ENCODE measurements at places on chromosomes 13 and 19. TPM values are rescaled to one million over a fixed set of nuclear protein-coding genes. Genes with fewer than 3 reads are reported as not detected.

DNA sequence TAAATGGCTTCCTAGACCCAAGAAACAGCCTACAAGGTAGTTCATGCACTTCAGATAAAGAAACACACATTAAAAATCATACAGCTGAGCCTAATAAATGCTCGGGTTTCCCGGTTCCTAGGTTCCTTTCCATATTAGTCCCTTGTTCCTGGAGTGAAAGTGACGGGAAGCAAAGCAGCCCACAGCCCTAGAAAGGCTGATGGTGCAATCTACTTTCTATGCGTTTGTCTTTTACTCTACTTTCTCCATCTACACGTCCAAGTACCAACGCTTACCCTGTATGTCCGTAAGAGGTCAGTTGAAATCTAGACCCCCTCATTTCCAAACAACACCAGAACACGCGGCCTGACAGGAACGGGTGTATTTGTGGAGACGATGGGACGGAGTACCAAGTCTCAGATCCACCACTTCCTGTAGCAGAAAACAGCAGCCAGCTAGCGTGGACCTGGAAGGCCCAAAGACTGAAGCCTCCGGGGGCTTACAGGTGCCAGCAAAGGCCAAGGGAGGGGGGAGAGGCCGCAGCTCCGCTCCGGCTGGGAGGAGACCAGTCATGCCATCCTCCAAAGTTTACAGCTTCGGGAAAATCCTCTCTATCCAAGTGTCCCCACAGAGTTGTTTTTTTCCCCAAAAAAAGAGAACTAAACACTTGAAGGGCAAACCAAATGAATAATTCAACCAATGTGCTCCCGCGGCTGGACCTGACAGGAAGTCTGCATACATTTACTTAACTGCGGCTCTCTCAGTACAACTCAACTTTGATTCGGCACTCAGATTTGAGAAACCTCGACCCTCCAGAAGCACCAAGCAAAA is 34.1 kb downstream of the STK24 start:
- no peak for DNase-seq

GRCh38 chr19:8457827-8458226 is 13.1 kb downstream of the HNRNPM start:
- DNase-seq = no peak

DNA sequence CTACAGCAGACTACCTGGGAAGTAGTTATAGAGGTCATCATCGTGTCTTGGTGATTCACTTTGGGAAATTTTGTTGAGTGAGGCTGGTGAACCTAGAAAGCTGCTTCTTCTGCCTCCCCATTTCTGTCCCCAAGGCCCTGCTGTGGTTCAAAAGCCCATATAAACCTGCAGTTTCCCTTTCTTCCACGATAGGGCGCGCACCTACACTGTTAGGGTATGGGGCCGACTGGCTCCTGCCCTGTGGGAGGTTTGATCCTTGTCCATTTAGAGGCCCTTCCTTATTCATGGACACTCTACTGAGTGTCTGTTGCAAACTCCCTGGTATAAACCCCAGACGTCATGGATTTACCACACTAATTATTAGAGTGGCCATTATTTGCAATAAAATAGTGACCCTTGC is 191.8 kb downstream of the GGACT start:
- DNase-seq = no peak

- no peak for DNase-seq
Observed at GRCh38 chr13:25371158-25371874, 458 bp upstream of the ATP8A2 start.

- no peak for DNase-seq
Observed at GRCh38 chr19:38734426-38735256, 9.6 kb downstream of the CAPN12 start.

- peak; percentile 45 for DNase-seq
Observed at GRCh38 chr13:104967836-104968630, 1567.4 kb downstream of the EFNB2 start.

The PEG3 gene
- polyA plus RNA-seq = 21.4 TPM

DNA sequence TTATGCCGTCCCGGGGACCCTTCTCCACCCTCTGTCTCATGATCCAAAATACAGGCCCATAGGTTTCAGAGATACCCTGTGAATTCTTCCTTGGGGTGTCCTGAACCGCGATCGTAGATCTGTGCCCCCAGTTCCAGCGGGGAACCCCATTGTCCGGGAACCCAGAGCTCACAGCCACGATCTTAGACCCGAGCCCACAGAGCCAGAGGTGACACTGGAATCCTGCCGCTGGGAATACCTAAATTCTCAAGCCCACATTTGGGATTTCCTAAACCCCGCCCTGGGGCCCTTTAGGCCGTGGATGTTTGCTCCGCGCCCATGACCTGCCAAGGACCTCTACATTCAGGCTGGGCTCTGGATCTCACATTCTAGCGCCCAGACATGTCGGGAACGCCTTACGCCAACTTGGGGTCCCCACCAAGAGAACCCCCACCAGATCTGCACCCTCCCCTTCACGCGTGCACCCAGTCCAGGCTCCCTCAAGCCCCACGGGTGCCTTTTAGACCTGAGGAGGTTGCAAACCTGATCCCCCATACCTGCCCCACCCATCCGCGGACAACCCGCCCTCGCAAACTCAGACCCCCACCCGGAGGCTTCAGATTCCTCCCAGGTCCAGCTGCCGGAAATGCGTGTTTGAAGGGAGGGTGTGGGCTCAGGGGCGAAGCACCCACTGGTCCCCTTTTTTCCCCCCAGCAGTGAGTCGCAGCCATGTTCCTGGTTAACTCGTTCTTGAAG is 605 bp downstream of the CAPNS1 start:
- DNase-seq = peak; percentile 42

The SPIB gene
- 0.42 TPM for polyA plus RNA-seq

GRCh38 chr19:4345342-4346019 is 2.1 kb downstream of the MPND start:
- no peak for DNase-seq
